Activated T-helper 1 cell treated with anti-CD3 and anti-CD28 coated beads, Interleukin-2, amount 50 U/mL, for 16 hours (primary cell): ENCODE measurements at places on chromosomes 4 and X.
A peak's percentile ranks its signal among the peaks of the same experiment; 100 is the strongest.

DNA sequence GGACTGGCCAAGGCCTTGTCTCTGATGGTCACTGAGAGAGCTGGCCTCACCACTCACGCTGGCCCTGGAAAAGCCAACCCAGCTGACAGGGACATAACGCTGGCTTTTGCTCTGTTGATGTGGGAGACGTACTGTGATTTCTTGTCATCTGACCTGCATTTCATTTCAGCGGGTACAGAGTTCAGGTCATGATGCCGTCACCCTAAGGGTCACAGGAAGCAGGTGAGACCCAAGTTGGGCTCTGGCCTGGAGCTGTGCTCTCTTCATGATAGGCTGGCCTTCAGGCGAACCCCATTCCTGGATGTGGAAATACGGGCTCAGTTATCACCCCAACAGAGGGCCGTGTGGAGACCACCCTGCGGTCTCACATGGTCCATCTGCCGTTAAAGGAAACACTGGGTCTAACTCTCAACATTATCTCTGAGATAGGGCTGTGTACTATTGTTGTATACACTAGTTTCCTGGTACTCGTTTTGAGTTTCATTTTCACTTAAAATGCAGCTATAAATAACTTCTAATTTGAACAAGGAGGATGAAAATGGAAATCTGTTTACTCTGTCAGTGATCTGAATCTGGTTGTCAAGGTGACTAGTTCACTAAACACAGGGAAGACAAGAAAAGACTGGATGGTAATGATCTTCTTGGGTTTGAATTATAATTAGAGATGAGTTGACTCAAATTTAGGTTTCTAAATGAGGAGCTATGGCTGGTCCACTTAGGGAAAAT, 89.1 kb downstream of the TBC1D9 start:
- no peak for DNase-seq

DNA sequence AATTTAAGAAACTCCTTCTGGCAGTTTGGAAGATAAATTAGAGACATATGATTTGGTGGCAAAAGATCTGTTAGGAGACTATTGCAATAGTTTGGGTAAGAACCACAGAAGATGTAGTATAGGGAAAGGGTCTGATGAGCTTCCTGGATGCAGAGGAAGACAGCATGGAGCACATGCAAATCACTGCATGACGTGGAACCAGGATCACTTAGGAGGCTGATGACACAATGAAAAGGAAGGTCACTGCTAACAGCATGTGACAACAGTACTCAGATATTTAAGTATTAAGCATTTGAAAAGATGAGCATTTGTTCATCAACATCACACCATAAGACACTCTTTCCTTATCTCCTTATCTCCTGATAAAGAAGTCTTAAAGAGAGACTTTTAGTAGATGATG, 167.8 kb upstream of the LDB2 start:
- no peak for DNase-seq

DNA sequence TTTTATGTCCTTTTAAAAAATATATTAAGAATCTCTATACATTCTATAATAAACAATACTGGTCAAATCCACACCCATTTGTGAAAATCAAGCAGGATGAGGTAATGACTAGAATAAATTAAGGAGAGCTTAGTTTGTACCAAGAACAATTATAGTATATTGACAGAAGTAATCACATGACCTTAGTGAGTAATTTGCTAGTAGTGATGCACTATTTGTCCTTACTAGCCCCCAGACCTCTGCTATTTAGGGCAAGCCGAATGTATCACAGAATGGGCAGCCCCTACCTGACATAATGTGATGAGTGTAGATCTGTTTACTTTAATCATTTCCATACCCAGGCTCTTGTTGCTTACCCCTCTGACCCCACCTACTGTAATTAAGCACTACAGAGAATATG, 15.8 kb downstream of the ATP1B4 start:
- no peak for DNase-seq

DNA sequence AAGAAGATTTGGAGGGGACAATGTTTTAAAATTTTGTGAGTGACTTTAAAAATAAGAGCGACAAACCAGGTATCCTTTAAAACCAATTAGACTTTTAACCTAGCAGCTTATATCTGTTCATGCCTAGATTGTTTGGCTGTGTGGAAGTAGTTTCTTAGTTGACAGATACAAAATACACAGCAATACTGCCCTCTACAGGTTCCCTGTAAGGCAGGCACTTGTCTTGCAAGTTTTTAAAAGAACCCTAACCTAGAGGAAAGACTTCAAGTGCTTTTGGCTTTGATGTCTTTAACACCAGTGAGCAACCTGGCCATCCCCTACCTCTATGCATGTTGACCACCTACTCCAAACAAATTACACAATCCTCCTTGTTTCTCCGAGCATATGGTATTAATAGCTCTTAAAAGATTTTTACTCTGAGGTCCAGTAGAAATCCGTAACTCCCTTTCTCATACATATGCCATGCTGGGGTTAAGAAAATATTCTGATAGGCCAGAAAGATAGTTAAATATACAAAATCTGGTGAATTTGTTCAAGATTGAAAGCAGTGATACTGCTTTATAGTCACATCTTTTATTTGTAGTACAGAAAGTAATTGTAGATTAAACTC, 273.0 kb downstream of the ARHGAP24 start:
- no peak for DNase-seq

- no peak for DNase-seq
Observed at GRCh38 chr4:153934688-153935017, 145.8 kb upstream of the SFRP2 start.

- DNase-seq: no peak
Observed at GRCh38 chr4:24396988-24397387, 187.4 kb downstream of the DHX15 start.

DNA sequence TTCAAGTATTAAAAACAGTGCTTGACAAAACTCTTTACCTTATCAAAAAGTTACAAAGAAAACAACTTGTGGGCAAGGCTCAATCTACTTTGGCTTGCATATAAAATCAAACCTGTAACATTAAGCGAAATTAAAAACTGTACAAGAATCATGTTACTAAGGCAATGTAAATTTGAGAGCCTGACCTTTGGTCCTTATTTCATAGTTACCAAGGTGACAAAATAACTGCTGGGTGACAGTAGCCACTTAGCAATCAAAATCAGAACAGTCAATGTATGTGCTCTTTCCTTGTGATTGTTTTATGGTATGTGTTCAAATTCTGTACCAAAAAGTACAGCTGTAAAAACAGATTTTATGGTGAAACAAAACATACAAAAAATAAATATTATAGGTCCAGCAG, 204.0 kb downstream of the RASL11B start:
- DNase-seq: no peak

DNA sequence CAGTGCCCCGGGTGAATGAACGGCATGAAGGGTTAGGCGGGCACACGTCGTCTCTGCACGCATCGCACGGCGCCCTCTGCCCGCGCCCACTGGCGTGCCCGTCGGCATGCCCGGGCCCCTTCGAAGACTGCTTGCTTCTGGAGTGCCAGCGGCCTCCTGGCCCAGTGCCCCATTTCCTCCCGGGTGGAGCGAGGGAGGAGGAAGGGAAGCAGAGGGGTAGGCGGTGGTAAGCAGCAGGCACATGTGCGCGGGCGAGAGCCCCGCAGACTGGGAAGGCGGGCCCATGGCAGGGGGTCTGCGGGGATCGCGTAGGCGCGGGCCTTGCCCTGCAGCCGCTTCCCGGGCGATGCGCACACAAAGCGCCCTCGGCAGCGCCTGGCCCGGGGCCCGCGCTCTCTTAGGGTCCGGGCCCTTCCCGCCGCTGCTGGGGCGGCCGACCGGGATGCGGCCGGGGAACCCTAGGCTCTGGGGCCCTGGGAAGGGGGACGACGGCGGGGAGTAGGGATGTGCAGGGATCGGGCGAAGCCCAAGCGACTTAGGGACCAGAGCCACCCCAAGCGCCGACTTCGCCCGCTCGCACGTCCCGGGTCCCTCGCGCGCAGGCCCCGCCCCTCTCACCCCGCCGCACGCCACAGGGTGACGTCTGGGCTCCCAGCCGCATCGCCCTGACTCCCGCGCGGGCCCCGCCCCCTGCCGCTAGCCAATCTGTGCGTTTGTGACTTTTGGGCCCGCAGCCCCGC, 866 bp upstream of the EMD start:
- no peak for DNase-seq

DNA sequence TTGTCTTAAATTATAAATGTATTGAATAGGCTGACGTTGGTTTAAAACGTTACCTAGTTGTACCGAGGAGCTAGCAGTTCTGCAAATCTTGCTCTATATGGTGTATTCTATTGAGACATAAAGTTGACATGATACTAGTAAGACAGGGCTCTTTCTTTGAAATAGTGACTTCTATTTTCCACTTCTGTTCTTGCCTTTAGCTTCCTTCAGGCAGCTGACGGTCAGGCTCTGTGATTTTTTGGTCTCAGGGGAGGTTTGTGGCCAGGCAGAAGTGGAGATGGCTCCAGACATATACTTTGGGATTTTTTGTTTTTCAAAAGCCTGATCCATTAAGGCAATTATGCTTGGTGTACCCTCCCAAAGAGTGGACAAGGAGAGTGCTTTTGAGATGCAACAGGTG, 95.2 kb downstream of the SLC34A2 start:
- no peak for DNase-seq

DNA sequence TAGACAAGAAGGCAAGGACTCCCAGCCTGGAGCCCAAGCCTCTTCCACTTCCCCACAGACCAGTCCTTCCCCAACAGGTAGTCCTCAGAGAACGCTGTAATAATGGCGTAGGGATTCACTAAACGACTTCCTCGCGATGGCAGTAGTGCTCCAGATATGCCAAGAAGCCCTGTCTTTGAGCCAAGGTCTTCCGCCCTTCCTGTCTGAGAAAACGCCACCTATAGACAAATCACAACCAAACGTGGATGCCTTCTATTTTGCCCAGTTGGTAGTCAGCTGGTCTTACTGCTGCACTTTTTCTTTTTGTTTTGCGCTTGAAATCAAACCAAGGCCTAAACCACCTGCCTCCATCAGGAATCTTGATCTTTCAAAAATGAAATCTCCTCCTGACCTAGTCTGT, 203.3 kb downstream of the OR13H1 start:
- peak; percentile 61 for DNase-seq

GRCh38 chr4:5133201-5133600, 81.9 kb downstream of the STK32B start:
- no peak for DNase-seq
